ENCODE measurements at places on chromosomes 6 and 20.

GRCh38 chr20:1391640-1392442, 1.0 kb downstream of the FKBP1A start:
- no peak for DNase-seq

- peak; percentile 53 for DNase-seq
Measured at GRCh38 chr6:99592900-99593299, 13.7 kb upstream of the PRDM13 start.

- DNase-seq: no peak
Measured at GRCh38 chr6:95978230-95978629, 37.5 kb upstream of the FUT9 start.

GRCh38 chr6:75267461-75267860, 17.1 kb downstream of the TMEM30A start:
- DNase-seq: no peak

- DNase-seq: no peak
Measured at GRCh38 chr6:49550492-49551077, at the start of gene C6orf141. TSS of gene C6orf141 (plus strand) at chr6:49550668. CDS start at chr6:49550793, 125 bp downstream.

DNA sequence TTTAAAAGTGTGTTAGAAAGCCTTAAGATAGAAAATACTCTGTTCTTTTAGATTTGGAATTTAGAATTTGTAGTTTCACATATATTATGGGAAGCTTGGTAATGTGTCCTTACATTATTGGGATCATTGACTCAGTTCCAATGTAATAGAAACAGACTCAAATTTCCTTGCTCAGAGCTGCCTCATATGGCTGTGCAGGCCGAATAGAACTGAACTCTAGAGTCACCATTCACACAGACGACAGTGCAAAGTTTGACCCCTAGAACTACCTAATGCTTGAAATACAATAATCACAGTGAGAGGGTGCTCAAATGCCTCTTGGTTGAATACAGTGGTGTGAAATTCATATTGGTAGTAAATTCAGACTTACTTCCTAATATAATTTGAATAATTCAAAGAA, 482.7 kb upstream of the CITED2 start:
- DNase-seq: no peak

DNA sequence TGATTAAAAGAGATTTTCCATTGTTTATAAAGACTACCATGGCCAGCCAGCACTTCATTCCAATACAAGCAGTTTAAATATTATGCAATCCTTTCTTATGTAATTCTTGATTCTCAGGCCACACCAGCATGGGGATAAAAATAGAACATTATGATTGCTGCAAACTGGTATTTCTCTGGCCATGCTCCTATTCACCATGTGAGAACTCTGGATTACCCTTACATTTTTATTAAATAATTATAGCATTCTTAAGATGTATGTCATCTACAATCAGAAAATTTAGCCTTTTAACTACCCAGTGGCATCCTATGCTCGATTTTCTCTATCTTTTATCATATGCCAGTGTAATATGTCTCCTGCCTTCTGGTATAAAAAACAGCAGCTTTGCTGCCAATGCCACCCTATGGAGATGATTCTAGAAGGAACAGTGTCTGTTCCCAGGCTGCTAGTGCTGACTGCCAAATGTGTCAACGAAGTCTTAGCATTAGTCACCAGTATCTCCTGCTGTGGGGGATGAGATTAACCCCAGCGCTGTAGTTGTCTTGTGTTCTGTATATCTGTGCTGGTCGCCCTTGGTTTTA, 501.4 kb downstream of the BCKDHB start:
- peak; percentile 75 for DNase-seq

DNA sequence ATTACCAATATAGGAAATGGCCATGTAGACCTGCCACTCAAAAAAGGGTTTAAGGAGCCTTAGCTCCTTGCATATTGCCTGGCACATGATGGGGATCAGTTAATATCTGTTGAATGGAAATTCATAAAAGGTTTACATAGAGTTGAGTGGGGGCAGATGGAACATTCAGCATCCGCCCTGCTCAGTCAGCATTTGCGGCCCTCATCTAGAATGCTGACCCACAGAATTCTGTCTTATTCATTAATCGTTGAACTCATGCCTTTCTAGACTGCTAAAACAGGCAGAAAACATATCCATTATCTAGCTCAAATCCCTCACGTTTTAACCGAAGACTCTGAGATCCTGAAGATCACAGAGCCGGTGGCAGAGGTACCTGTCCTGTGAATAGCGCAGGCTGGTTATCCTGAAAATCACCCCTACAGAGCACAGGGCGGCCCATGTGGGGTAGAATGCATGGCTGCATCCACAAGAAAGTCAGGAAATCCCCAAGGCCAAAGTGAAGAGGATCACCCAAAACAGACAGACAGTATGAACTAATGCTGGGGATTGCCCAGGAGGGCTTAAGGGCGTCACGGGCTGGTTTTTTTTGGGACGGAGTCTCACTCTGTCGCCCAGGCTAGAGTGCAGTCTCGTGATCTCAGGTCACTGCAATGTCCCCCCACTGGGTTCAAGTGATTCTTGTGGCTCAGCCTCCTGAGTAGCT, 59.9 kb downstream of the CNBD2 start:
- DNase-seq: no peak

GRCh38 chr6:82612475-82613039, 248.9 kb downstream of the TPBG start:
- DNase-seq: no peak

GRCh38 chr6:92176666-92177065, 1242.7 kb downstream of the EPHA7 start:
- no peak for DNase-seq

DNA sequence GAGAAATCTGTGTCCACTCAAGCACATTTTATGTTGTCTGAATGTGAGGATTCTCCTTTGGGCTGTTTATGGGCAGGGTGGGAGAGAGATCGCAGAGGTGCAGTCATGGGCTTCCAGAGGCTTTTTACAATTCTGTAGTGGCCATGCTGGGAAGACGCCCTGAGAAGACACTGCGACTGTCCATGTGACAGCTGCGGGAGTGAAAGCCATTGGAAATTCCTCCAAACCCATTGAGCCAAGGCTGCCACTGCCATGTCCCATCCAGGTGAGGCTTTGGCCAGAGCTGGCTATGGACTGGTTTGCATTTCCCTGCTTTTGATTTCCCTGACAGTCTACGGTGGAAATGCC, 216.9 kb upstream of the ECI2 start:
- DNase-seq: no peak

- DNase-seq: no peak
Measured at GRCh38 chr6:152499931-152500330, 137.2 kb downstream of the SYNE1 start.

- DNase-seq: no peak
Measured at GRCh38 chr6:147053311-147053921, 150.8 kb upstream of the STXBP5 start.

- DNase-seq: no peak
Measured at GRCh38 chr6:36581716-36582115, 12.4 kb upstream of the SRSF3 start.

DNA sequence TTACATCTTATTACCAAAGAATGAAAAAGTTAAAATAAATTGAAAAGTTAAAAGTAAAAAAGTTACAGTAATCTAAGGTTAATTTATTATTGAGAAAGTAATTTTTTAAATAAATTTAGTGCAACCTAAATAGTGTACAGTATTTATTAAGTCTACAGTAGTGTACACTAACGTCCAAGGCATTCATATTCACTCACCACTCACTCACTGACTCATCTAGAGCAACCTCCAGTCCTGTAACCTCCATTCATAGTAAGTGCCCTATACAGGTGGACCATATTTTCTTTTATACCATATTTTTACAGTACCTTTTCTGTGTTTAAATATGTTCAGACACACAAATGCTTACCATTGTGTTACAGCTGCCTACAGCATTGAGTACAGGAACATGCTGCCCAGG, 624.7 kb upstream of the NOX3 start:
- no peak for DNase-seq

GRCh38 chr6:9984607-9985006, 430.3 kb downstream of the TFAP2A start:
- DNase-seq: no peak

DNA sequence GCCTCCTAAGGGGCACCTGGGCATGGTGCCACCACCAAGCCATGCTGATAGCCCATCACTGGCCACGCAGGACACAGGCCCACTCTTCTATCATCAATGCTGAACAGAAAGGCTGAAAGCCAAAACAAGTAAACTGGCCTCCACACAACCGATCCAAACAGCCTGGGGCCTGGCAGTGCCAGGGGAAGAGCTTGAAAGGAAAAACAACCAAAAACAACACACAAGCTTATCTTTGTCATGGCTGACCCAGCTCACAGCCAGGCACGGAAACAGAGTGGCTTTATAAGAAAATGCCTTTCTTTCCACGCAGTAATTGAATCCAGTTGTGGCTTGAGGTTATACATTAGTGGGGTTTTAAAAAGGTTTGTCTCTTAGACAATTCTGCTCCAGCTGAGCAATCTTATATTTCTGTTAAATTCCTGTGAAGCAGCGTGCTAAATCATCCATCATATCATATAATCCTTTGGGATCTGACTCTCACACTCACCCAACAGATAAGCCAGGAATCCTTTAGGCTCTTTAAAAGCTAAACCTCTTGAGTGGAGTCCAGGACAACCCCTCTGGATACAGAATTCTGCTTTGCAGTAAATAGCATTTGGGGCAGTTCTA, 65.4 kb upstream of the SLC22A16 start:
- DNase-seq: no peak

GRCh38 chr20:59576216-59576953, 28.0 kb upstream of the PHACTR3 start:
- DNase-seq: no peak

DNA sequence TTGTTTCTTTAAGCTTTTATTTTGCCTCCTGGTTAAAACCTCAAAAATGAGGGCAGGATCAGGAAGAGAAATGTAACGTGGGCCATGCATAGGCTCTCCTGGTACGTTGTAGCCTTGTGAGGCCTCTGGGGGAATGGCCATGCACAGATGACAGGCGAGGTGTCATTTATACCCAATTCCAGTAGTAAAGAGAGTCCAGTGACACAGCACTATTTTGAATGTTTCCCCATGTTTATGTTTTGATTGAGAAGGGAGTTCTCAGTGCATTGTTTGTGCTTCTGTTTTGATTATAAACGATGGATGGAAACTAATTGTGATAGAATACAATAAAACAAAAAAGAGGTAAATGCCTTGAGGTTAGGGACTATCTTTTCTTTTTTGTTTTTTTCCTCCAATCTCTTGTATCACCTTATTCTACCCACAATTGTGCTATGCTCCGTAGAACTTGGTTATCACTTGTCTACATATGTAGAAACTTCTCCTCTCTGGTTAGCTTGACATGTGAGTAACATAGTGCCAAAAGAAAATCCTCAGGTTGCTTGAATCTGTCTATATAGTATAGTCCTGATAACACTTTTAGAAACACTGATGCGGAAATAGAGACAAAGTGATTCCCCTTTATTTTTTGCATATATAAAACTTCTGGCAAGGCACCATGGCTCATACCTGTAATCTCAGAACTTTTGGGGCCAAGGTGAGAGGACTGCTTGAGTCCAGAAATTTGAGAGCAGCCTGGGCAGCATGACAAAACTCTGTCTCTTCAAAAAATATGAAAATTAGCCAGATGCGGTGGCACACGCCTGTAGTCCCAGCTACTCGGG, 6.9 kb upstream of the SMIM28 start:
- DNase-seq: no peak

- DNase-seq: no peak
Measured at GRCh38 chr6:33822575-33823395, 19.0 kb upstream of the MLN start.

GRCh38 chr6:30135147-30135546, 793 bp upstream of the TRIM40 start:
- peak; percentile 18 for DNase-seq

- DNase-seq: no peak
Measured at GRCh38 chr6:45445364-45445748, 67.6 kb upstream of the SUPT3H start.

Data from HS-5 (cell line).